ENCODE measurements at places on chromosomes 16 and 17.

- DNase-seq = no peak
Measured at GRCh38 chr17:36600936-36601302, 464 bp upstream of the MRM1 start.

DNA sequence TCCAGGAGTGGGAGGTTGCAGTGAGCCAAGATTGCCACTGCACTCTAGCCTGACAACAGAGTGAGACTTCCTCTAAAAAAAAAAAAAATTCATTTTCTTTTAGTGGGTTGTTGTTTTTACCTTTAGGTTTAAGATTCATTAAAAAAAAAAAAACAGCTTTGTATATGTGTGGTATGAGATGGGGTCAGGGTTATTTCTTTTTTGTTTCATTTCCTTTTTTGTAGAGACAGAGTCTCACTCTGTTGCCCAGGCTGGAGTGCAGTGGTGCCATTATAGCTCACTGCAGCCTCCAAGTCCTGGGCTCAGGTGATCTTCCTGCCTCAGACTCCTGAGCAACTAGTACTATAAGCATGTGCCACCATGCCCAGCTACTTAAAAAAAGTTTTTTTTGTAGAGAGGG lies 47.0 kb downstream of the BCAS3 start:
- DNase-seq = no peak

DNA sequence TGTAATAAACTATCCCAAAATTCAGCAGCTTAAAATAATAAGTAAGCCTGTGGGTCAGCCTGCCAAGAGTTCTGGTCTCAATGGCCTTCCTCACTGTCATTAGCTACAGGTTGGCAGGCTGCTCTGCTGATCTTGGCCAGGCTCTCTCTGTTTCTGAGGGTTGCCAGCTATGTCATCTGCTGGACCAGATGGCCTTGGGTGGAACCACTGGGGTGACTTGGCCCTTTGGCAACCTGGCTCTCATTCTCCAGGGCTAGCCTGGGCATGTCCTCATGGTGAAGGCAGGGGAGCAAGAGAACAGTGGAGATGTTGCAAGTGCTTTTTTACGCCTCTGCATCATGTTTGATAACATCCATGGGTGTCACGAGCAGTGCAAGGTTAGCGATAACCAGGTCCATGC lies 13.9 kb downstream of the ITGAM start:
- no peak for DNase-seq

- DNase-seq = no peak
Measured at GRCh38 chr16:13553453-13553985, 366.4 kb upstream of the ERCC4 start.

DNA sequence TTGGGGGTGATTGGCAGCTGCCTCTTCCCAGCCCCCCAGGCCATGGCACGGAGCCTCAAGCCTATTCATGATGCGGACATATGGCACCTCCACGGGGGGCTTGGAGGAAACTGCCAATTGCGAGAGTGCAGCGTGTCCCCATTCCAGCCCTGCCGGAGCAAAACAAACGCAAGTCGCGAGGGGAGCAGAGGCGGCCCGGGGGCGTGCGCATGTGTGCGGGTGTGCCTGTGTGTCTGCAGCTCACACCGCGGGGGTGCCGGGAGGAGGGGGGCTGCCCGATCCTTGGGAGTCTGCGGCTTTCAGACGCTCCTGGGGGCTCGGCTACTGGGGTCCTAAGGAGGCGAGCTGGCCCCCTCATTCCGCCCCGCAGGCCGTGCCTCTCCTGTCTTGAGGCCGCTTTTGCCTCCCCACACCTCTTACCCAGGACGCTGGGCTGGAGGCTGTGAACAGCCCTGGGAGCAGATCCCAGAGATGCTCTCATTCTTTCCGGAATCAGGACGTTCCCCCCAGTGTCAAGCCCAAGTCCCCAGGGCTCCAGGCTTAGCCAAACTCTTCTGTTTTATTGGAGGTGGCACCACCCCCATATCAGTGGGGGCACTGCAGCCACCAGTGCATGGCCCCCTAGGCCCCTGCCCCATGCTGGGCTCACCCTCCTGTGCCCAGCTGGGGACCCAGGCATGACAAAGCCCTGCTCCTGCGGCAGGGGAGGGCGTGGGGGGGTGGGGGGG lies 29.1 kb downstream of the ENDOV start:
- DNase-seq = no peak

- DNase-seq = no peak
Measured at GRCh38 chr17:4617590-4618351, 23.7 kb downstream of the ALOX15 start.

DNA sequence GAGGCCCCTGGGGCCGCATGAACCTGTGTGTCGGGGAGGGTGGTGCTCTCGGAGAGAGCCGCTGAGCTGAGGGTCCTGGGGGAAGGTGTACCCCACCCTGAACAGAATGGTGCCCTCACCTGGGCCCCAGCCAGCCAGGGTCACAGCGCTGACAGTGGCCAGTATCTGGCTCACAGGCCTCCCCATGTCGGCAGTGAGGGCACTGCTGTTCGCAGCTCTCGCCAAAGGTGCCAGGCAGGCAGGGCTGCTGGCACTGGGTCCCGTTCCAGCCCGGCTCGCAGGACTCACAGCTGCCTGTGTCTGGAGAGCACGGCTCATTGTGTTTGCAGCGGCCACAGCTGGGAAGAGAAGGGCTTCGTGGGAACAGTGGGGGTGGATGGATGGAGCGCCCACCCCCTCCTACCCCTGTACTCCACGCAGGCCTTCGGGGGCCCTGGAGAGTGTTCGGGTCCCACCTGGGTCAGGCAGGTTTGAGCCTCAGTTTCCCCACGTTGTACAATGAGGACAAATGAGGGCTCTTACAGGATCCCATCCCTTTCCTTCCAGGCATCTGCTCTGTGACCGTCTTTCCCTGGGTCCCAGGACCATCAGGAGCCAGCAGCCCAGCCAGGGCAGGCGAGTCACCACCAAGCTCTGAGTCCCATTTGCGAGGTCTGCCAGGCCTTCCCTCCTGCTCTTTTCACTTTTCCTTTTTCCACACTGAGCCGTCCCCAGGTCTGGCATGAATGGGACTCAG lies 5.0 kb downstream of the SCARF1 start:
- no peak for DNase-seq

GRCh38 chr17:9360677-9361081 lies 214.9 kb downstream of the STX8 start:
- DNase-seq = no peak

- no peak for DNase-seq
Measured at GRCh38 chr16:4833584-4833983, 13.5 kb downstream of the GLYR1 start.

DNA sequence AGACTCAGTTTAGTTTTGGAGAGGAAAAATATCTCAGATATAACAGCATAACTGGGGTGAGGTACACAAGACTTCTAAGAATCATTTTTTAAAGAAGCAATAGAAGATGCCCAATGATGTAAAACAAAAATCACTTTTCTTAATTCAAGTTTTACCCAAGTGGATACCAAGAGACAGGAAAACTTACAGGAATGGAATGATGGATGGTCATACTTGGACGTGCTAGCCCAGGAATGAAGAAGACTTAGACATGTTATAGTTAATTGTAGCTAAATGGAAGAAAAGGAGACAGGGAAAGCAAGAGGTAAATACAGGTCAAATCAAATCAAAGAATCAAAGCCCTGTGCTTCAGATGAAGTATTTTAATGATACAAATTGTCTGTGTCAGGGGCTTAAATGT lies 312.7 kb upstream of the KCNJ16 start:
- no peak for DNase-seq

- DNase-seq = peak; percentile 68
Measured at GRCh38 chr17:65163990-65164495, 26.9 kb downstream of the RGS9 start.

DNA sequence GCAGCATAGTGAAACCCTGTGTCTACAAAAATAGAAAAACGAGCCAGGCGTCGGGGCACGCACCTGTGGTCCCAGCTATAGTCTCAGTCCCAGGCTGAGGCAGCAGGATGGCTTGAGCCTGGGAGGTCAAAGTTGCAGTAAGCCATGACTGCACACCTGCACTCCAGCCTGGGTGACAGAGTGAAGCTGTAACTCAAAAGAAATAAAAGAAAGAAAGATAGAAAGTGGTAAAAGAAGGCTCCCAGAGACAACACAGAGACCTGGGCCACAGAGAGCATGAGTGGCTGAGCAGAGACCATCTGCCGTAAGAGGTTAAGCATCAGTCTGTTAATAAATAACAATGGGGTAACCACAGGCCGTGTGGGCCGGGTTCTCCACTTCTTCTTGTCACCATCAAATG lies 15.3 kb upstream of the HEXD start:
- no peak for DNase-seq

DNA sequence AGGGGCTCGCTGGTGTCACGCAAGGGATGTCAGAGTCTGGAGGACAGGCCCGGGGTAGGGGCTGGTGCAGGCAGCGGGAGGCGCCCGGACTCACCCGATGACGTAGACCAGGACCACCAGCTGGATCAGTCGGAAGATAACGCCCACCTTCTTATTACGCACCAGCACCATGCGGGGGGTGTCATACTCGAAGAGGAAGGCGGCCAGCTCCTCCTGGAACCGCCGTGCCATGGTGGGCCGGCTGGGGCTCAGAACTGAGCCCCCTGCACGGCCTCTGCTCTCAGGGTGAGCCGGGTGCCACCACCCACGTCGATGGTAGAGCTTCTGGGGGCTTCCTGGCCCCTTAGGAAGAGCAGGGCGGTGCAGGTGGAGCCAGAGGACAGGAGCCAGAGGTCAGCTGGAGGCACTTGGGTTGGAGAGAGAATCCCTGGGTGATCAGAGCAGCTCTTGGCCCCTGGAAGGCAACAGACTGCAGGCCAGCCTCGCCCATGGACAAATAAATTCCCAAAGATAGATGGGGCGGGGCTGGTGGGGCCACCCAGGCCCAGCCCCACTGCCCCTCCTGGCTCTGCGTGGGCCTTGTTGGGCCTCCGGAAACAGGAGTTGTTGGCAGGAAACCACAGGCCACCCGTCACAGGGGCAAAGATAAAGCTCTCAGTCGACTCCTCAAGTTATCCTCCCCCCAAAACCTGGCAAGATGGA lies at the start of gene P2RX1:
TSS of gene P2RX1 (minus strand) at position 471 of the 702 bp plus-strand sequence. CDS start at position 231, 240 bp downstream.
- peak; percentile 68 for DNase-seq

Data from CD14-positive monocyte (primary cell).